Dermis lymphatic vessel endothelial cell (primary cell): ENCODE measurements at places on chromosomes 16 and 17. TPM values are rescaled to one million over a fixed set of nuclear protein-coding genes. Genes with fewer than 3 reads are reported as not detected.

TNS4 gene
- not detected in 2 replicates for total RNA-seq

NKD1 gene
- total RNA-seq = under 0.01 TPM in 1 of 2 replicates, not detected in the other

TMEM100 gene
- 4.8 and 8.1 TPM in 2 replicates for total RNA-seq

KNOP1 gene
- 8.9 and 9.7 TPM in 2 replicates for total RNA-seq

ITGB4 gene
- 25.7 and 65.7 TPM in 2 replicates for total RNA-seq

WFIKKN1 gene
- total RNA-seq = under 0.01 and 0.09 TPM in 2 replicates
